Pulmonary artery endothelial cell (primary cell): ENCODE measurements at places on chromosomes 7 and 10. TPM values are rescaled to one million over a fixed set of nuclear protein-coding genes. Genes with fewer than 3 reads are reported as not detected.

DNA sequence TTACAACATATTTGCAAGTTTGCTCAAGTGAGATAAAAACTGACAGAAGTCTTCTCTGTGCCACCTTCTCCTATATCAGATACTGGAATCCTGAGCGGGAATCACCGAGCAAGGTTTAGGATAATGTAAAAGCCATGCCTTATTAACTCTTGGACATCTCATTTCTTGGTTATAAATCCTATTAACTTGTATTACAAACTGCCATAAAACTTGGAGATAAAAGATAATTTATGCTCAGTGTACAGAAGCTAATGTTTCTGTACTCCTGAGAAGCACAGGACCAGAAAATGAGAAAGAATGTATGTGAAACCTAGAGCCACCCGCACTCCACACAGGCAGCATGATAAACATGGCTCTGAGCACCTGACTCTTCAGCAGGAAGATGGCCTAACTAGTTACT, 181.2 kb upstream of the NOBOX start:
- DNase-seq = no peak

DNA sequence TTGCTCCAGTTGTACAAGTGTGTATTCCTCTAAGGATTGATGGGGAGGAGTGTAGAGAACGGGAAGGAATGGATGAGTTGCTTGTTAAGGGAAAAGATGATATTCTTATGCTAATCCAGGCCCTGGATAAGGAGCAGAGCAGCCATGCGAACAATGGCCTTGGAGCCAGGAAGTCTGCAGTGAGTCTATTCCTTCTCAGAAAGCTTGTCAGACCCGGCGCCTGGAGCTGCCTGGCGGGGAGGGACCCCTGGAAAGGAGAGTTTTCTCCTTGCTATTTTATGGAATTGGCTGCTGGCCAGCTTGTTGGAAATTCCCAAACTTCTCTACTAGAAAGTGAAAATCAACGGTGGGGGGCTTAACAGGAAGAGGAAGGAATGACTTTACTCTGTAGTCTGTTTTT, 89.1 kb downstream of the MMRN2 start:
- peak; percentile 87 for DNase-seq

DNA sequence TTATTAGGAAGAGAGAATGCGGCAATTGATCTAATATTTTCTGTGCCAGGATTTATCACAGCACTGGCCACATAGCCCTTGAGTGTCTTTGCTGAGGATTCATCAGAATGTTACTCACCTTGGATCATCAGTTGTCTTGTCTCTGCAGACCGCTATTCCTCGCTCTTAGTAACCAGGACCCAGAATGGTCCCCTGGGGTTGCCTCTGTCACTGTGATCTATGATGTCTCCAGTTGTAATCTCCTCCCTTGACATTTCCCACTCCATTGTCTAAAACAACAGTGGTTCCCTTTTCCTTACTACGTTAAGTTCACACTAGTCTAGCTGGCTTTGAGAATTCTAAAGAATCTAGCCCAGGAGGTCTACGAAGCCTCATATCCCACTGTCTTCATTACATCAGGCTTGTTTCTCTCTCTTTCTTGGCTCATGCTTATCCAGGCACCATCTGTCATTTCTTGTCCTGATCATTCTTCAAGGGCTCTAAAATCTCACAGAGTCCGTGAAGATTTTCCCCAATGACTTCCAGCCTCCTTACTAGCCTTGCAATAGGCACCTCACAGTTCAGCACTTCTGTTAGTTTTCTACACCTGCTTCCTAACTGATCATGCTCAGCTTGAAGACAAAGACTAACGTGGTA, 125.8 kb downstream of the CUBN start:
- no peak for DNase-seq

DNA sequence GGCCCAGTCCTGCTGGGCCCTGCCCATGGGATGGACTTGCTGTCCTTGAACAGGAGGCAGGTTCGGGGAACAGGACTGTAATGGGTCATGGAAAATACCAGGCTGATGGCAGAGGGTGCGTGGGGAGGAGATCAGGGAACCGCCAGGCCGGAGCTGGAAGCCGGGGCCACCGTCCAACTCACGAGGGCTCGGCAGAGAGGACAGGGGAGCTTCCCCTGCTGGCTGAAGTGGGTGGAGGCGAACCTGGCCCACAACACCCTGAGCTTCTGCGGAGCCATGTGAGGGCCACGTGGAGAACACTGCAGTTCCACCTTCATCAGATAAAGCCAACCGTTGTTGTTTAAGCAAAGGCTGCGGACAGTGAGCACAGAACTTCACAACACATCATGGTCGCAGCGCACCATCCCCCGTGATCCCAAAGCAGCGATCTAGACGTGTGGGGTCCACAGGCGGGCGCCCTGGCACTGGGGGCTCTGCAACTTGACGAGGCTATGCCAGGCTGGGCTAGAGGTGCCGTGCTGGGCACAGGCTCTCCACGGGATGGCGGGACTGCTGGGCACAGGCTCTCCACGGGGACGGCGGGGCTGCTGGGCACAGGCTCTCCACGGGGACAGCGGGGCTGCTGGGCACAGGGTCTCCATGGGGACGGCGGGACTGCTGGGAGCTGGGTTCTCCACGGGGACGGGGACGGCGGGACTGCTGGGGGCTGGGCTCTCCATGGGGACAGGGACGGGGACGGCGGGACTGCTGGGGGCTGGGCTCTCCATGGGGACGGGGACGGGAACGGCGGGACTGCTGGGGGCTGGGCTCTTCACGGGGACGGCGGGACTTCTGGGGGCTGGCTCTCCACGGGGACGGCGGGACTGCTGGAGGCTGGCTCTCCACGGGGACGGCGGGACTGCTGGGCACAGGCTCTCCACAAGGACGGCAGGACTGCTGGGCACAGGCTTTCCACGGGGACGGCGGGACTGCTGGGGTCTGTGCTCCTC, 473.4 kb downstream of the DNAJB6 start:
- no peak for DNase-seq

GRCh38 chr7:22582863-22583622, 83.1 kb upstream of the STEAP1B start:
- DNase-seq = peak; percentile 99

DNA sequence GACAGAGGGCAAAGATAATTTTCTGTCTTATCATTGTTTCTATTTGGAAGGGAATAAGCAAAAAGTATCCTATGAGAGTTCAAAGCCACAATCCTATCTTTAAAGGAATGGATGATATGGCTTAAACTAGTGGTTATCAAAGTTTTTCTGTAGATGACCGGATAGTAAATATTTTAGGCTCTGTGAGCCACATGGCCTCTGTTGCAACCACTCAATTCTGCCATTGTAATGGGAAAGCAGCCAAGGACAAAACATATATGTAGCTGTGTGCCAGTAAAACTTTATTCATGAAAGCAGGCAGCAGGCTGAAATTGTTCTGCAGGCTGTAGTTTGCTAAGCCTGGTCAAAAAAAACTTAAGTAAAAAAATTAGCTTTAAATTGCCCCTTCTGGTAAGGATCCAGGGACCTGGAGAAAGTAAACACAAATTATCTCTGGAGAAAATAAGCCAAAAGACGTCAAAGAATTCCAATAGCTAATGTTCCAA, 73.3 kb downstream of the THSD7A start:
- no peak for DNase-seq

GRCh38 chr10:126059076-126059826, 162.9 kb downstream of the FANK1 start:
- DNase-seq = no peak

GRCh38 chr7:2299870-2300512, 14.2 kb downstream of the SNX8 start:
- no peak for DNase-seq

DNA sequence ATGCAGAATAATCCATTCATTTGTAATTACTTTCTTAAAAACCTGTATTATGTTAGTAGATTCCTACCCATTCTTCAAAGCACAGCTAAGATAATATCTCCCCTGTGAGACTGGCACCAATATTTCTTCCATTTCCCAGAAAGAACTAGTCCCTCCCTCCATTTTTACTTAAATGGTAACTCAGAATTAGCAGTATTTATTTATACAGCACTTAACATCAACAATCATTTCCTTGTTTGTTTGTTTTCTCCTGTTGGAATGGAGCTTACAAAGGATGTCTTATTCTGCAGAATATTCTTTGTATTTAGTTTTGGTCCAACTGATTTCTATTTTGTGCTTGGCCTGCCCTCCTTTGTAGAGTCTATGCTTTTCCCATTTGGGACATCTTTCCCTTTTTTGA, 32.1 kb upstream of the PTPN12 start:
- DNase-seq = no peak

DNA sequence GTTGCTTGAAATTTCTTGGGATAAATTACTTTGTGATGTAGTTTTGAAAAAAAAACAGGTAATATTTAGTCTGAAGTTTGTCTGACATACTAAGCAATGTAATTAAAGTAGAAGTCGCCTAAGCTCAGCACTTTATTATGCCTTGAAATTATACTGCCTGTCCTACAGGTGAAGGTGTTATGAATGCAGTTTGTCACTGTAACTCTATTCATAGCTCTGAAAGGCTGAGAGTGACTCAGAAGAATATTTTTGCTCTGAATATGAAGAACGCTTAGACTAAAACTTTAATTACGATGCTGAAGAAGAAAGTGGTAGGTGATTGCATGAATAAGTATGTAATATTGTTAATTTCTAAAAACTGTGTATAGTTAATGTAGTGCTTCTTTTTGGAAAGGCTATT, 9.2 kb downstream of the CFTR start:
- no peak for DNase-seq

DNA sequence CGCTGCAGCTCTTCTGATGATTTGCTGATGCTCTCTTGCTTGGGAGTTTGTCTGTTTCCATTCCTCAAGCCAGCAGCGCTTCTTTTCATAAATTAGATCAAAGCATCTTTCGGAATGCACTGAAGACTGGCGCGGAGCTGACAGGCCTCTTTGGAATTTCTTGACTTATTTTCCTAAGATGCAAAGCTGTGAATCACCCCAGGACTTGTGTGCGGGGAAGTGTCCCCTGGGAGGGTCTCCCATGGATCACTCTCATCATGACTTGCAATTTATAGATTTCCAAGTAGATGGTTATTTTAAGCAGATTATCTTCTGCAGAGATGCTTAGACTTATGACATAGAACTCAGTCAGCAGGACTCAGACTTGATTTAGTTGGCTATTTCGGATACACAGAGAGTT, 467.2 kb downstream of the TCERG1L start:
- no peak for DNase-seq

DNA sequence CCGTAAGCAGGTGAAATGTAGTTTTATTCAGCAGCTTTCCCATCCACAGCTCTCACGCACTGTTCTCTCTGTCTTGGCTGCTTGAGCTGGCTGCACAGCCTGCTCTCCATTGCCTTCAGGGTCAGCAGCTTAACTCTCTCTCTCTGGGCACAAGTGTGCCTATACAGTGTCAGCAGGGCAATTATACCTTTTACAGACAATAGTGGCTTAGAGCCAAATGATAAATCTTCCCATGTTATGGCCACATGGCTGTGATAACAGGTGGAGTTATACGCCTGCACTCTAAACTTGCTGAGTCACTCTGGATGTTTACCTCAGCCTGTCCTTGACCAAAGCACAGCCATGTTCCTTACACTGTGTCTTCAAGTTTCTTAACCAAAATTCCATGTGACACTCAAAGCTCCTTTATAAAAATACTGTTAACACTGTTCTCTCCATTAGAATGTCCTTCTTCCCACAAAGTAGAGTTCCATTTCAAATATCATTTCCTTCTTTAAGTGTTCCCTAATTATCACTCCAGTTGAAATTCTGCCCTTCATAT, 6.1 kb downstream of the RNF133 start:
- DNase-seq = no peak

DNA sequence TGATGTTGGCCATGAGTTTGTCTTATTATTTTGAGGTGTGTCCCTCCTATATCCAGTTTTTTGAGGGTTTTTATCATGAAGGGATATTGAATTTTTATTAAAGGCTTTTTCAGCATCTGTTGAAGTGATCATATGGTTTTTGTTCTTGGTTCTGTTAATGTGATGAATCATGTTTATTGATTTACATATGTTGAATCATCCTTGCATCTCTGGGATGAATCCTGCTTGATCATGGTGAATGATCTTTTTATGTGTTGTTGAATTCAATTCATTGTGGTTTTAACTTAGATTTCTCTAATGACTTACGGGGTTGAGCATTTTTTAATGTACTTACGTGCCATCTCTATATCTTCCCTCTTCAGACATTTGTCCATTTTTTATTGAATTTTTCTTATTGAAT, 22.9 kb downstream of the DLD start:
- no peak for DNase-seq

DNA sequence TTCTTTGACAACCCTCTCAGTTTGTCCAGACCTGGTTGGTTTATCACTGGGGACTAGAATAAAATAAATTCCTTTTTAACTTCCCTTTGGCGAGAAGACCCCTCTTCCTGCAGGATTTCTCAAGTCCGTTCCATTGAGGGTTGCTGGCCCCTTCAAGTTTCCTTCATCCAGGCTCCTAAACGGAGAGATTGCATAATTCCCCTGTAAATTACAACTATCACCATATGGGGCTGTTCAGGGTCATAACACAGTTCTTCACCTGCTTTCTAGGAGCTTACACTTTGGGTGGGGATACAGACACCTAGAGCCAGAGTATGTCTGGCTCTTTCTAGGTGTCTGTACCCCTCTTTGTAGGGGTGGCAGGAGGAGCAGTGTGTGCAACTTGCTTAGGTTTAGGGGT, 3.3 kb upstream of the COPS6 start:
- DNase-seq = no peak

GRCh38 chr7:73904219-73905137, 43.5 kb downstream of the TMEM270 start:
- DNase-seq = no peak

- no peak for DNase-seq
These were observed 80.0 kb downstream of the CFAP58 start for GRCh38 chr10:104433669-104434068.

DNA sequence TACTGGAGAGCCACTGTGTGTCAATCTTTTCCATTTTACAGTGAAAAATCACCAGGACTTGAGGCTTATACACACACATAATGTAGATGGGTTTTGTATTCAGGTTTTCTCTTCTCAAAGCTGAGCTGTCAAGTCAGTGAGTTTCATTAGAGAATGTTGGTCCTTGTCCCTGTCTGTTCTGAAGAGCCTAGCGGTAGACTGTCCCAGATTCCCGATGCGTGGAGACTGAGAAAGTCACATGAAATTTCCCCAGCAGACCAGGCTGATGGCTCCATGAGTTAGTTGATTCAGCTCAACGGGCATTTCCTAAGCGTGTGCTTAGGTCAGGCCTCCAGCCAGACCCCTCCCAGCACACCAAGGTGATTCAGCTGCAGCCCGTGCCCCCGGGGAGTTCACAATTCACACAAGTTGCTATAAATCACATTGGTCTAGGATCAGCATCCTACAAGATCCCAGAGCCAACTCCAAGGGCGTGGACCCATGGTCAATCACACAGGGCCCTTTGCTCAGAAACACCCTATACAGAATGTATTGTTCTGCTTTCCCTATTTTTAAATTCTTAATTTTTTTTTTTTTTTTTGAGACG, 17.2 kb downstream of the CHST15 start:
- no peak for DNase-seq

- DNase-seq = no peak
These were observed 113.3 kb upstream of the RSU1 start for GRCh38 chr10:16930540-16930939.

GRCh38 chr10:54665095-54665494, 135.9 kb downstream of the PCDH15 start:
- DNase-seq = no peak

GRCh38 chr7:1103009-1103788, 15.3 kb downstream of the GPER1 start:
- no peak for DNase-seq

Gene ELMO1
- 33.7 and 41.2 TPM in 2 replicates for total RNA-seq

Gene MYO1G
- 0.11 and 0.13 TPM in 2 replicates for total RNA-seq

Gene SUN1
- total RNA-seq = 177 and 178 TPM in 2 replicates

Gene PGAM2
- 0.14 TPM in 1 of 2 replicates, not detected in the other for total RNA-seq
